ENCODE measurements at places on chromosomes 2 and 18. TPM values are rescaled to one million over a fixed set of nuclear protein-coding genes. Genes with fewer than 3 reads are reported as not detected.

- DNase-seq: no peak
These were observed at the start of gene DQX1 for GRCh38 chr2:74525717-74526648. DQX1 (minus strand) TSS chr2:74526231; CDS start chr2:74525729, 502 bp downstream.

DNA sequence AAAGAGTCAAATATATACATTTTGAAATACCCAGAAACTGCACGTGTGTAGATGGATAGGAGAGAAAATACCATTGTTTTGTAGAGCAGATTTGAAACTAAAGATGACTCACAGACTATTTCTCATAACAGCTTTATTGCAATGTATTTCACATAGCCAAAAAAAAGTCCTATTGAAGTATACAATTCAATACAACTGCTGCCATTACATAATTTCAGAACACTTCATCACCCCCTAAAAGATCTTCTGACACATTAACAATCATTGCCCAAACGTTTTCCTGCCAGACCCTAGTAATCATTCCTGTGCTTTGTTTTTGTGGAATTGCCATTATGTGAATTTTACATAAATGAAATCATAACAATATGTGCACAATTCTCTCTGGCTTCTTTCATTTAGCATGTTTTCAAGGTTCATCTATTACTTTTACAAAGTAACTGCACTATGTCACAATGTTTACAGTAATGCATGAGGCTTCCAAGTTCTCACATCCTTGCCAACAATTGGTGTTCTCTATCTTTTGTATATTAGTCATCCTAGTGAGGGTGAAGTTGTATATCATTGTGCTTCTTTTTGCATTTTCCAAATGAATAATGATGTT, 378.6 kb upstream of the CWC22 start:
- no peak for DNase-seq

DNA sequence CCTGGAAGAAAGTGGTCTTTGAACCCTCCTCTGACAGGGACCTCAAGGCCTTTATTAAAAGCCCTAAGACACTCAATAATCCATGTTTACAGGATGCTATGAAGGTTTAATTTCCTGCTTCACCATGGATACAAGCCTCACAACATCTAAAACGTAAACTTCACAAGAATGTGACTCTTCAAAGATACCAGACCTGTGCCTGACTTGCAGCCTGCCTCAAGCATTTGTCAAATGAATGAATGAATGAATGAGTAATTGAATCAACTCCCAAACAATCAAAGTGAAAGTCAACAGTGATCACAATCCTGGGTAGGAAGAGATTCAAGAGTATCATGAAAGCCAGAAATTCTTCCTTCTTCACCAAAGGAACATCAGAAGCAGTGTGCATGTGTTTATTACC, 30.4 kb downstream of the KLF7 start:
- DNase-seq: no peak

DNA sequence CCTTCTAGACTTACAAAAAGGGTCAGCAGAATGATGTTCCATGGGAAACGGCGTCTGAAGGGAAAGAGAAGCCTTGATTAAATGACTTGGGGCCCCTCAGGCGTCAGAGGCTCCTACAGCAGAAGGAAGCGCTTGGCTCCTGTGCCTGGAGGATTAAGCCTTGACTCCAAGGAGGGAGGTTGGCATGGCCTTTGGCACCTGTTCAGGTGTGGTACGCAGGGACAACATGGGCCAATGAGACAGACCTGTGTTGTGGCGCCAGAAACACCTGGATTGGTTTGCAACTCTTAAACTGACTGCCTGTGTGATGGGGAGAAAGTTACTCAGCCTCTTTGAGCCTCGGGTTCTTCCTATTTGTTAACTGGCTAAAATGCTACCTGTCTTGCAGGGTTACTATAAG, 7.6 kb downstream of the PNKD start:
- no peak for DNase-seq

- no peak for DNase-seq
These were observed 196.7 kb downstream of the SH3BP4 start for GRCh38 chr2:235148201-235149170.

GRCh38 chr2:204900487-204900886, 355.2 kb downstream of the PARD3B start:
- DNase-seq: no peak

- no peak for DNase-seq
These were observed 15.3 kb downstream of the NMUR1 start for GRCh38 chr2:231514951-231515297.

- no peak for DNase-seq
These were observed 37.6 kb upstream of the SLC4A10 start for GRCh38 chr2:161586517-161587167.

DNA sequence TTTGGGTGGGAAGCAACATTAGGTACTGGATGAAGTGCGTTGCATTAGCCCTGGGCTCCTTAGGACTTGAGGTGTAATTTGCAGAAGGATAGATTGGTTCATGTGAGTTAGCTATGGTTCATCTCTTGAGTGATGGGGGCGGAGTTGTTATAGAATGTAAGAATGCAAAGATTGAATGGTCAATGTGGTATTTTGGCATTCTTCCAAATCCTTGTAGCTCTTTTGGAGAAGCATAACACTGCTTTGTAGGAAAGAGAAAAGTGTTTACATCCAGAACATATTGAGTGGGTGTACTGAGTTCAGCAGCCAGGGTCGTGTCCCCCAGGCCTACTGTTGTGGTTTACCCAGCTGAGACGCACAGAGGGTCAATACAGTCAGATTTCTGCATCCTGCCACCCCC, 173.5 kb downstream of the FMNL2 start:
- DNase-seq: no peak

GRCh38 chr2:156322051-156322685, 10.4 kb downstream of the NR4A2 start:
- no peak for DNase-seq

DNA sequence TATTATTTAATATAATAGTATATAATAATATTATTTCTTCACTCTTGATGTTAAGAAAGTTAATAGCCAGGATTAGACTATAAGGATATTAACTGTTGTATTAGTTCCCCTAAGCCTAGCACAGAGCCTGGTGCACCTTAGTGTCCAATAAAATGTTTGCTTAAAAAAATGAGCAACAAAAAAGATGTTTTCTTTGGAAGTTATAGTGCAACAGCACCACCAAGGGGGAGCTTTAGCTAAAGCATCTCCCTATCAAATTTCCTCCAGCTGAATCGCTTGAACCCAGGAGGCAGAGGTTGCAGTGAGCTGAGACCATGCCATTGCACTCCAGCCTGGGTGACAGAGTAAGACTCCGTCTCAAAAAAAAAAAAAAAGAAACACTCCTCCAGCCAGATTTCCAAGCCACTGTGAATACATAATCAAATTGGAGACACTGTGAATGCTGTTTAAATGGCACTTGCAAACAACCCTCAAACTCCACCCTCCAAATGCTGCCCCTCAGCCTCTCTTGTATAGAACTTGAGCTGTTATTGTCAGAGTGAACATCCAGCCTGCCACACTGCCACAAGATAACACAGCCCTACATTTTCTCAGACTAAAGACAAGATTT, 221.9 kb downstream of the DYM start:
- no peak for DNase-seq

GRCh38 chr18:67599277-67599676, 82.8 kb upstream of the DSEL start:
- DNase-seq: no peak

GRCh38 chr18:48962252-48962993, 11.7 kb upstream of the SMAD7 start:
- DNase-seq: no peak

DNA sequence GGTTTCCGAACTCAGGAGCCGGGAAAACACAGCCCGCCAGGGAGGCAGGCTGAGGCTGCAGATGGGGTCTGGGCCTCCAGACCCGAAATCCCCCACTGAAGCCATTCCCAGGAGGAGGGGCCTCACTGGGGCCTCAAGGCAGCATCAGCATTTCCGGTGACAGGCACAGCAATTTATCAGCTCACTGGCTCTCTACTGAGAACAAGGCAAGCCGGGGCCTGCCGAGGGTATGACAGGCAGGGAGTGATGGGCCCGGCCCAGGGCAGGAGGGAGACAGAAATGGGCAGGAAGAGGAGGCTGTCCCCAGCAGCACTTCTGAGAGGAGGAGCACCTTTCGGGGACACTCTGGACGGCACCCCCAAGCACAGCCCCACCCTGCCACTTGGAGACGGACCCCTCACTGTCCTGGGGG, 12.5 kb downstream of the SDC1 start:
- peak; percentile 46 for DNase-seq

DNA sequence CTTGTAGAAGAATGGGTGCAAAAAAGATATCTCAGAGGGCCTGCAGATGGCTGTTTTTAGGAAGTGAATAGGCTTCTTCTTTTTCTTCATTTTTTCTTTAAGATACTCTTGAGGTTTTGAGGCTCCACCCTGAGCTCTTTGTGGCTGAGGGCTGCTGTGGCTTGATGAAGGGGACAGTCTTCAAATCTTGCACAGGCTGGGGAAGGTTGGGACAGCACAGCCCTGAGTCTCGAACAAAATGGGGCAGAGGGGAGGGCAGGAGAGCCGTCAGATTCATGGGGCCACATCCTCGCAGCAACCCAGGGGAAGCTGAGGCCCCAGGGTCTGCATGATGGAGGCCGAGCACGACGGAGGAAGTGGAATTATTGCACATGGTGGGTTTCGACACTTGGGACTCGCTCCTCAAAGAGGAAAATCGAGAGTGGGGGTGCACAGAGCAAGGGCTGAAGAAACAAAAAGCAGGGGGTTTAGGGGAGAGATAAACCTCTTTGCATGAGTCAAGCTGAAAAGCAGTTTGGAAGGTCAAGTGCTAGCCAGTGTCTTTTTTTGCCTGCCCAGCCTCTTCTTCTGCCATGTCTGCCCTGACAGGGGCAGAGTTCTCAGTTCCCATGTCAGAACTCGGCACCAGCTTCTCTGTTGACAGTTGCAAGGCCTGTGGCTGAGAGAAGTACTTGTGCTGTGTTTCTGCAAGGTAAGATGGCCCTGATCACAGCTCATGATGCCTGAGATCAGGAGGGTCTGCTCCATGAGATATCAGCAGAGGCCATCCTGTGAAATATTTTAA, 19.5 kb downstream of the INPP4A start:
- no peak for DNase-seq

GRCh38 chr2:48723129-48723528, 32.4 kb downstream of the LHCGR start:
- no peak for DNase-seq

DNA sequence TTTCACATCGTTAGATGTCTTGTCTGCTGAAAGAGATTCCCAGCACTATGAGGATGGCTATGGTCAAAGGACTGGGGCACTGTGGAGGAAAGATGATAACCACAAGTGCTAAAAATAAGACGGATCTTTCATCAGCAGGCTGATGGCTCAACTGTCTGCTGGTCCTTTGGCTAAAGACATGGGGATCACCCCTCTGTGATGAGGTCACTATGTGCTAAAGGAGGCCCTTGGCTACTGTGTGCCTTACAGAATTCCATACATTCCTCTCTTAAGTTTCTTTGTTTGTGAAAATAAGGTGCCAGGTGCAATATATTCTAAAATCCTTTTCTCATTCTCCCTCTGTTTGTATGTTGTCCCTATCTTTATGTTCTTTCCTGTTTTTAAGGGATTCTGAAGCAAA, 39.7 kb upstream of the LYPD6 start:
- no peak for DNase-seq

RAX gene
- not detected for total RNA-seq

SATB2 gene
- 5.0 TPM for total RNA-seq

NGEF gene
- total RNA-seq: 1.7 TPM

LRRTM4 gene
- 0.77 TPM for total RNA-seq

ROCK1 gene
- 67.0 TPM for total RNA-seq

WNT10A gene
- total RNA-seq: 0.35 TPM

SF3B6 gene
- total RNA-seq: 65.5 TPM

CYP27A1 gene
- total RNA-seq: 273 TPM
